ACHN (cell line): ENCODE measurements at places on chromosomes 4 and X.

DNA sequence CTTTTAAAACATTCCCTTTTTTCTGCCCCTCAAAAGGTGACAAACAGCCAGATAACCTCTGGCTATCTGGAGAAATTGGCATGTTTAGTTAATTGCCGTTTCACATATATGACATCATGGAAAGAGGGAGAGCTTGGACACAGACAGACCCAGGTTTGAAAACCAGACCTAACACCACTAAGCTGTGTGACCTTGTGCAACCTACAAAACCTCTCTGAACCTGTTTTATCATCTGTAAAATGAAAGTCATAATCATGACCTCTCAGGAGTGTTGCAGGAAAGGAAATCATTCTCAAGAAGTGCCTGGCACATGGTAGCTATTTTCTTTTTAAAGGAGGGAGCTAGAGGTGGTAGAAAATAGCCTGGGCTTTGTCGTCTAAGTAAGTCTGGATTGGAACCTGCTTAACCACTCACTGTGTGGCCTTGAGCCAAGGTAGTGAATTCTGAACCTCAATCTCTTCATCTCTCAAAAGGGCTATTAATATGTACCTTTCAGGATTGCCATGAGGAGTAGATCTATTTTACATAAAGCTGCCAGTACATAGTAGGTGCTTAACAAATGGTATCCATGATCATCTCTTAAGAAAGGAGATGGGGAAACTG is 363.5 kb downstream of the BCOR start:
- no peak for DNase-seq

DNA sequence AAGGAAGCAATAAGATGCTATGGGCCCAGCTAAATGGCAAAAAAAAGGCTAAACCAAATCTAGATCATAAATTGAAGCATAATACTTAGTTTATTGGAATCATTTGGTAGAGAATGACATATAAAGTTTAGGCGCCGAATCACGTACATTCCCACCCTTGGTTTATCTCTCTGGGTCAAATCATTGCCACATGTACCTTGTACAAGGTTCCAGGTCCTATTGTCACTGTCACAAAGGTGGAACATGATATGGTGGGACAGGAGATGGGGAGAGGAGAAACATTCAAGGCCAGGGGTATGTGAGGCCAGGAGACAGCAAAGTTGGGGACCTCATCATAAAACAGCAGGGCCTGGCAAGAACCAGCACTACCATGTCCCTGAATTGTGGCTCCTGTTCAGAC is 13.4 kb downstream of the MAML3 start:
- no peak for DNase-seq

DNA sequence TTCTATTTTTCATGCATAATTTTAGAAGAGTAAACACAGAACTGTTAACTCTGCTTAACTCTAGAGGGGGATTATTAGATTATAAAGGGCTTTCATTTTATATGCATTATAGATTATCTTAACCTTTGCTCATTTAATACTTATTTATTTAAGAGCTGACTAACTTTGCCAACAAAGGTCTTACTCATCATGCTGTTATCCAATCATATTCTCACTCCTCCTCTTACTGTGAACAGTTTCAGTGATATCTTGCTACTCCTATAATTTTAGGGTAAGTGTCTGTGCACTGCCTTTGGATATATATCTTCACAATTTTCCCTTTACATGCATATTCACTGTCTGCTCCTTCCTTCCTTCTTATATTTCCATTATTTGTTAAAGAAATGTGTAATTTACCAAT is 1814.9 kb downstream of the STIM2 start:
- no peak for DNase-seq

DNA sequence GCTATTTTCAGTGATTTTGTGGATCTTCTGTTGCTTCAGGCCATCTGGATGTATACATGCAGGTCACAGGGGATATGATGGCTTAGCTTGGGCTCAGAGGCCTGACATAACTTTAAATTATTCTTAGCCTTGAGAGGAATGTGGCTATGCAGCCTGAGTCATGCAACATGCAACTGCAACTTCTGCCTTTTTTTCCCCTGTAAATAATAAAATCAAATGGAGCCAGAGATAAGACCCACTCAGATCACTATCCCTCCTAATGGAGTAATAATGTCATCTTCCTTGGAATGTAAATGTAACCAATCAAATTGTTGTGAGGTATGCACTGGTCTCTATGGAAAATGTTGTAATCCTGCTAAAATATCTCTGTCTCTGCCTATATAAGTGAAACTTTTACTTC is 54.9 kb downstream of the MAGEB17 start:
- no peak for DNase-seq

DNA sequence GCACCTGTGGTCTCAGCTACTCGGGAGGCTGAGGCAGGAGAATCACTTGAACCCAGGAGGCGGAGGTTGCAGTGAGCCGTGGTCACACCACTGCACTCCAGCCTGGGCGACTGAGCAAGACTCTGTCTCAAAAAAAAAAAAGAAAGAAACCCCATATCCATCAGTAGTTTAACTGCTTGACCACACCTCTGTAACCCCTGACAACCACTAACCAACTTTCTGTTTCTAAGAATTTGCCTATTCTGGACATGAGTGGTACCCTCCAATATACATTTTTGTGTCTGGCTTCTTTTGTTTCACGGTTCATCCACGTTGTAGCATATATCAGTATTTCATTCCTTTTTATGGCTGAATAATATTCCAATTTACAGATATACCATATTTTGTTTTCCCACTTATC is 9.1 kb downstream of the PPAT start:
- no peak for DNase-seq

DNA sequence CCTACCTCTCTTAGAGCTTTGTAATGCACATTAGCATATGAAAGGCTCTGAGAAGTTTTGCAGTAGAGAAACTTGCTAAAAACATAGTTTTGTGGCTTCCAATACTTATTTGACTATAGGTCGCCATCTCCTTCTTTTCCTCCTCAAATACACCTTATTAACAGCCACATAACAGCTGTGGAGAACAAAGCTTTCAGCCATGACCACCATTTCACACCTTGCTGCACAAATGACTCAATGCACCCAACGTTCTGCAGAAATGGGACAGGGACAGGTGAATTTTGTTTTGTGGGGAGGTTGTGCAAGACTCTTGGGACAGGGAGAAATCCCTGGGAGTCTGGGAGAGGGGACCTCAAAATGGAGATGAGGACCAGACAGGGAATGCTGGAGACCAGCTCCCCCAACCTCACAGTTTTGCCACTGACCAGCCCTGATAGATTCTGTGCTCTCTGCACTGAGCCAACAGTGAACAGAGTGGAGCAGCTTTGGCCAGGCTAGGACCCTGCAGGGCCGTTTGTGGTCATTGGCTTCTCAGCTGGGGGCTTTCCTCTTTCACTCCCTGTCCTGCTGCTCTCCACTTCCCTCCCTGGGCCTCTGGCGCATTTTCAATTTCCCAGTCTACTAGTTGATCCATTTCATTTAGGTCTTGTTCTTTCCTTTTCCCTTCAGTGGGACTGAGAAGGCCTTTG is 16.6 kb downstream of the FRMPD3 start:
- no peak for DNase-seq

GRCh38 chr4:105236202-105236915 is 89.7 kb downstream of the TET2 start:
- no peak for DNase-seq

DNA sequence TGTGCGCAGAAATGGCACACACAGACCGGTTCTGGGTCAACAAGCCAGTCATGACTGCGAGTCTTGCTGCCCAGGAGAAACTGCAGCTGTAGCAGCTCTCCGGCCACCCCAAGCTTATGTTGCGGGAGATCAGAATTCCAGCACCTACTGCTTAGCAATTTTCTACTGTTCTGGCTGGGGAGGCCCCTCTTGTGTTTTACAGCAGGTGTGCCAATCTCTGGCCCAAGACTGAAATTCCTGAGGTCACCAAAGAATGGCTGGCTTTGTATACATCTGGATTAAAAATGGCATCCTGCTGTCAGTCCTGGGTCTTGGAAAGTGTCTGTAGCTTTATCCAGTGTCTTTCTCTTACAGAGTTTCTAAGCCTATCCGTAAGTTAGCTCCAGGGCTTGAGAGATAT is 68.9 kb upstream of the TRAM1L1 start:
- DNase-seq, result no peak

DNA sequence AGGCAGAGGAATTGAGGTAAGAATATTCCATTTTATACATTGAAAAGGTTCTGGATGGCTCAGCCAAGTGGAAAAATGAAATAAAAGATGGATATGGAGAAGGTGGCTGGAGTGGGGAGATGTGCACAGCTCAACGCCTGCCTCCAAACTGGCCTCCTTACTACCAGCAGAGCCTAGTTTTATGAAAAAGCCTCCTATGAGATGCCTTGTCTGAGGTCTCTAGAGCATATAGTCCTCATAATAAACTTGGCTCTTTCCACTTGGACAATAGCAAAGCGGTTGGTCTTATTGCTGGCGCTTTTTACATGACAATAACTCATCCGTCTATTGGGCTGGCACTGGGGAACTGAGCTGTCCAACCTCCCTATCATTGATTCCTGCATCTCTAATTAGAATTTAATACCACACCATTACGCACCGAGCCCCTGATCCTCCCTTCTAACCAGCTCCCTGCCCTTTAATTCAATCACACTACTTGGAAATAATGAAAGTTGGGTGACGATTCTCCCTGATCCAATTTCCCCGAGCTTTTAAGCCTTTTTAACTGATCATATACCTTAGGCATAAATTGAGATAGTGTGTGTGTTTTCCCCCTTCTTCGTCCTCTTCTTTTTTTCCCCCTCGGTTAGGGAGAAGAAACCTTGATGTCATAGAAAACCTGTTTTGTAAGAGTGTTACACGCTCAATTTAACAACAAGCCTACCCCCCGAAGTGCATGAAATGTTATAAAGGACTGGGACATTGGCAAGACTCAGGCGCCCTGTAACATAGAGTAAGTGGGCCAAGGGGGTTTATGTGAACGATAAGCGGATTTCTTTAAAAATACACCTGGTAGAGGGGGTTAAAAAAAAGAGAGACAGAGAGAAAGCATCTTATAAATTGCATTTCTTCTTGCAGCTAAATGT is at the start of gene PHOX2B:
TSS of gene PHOX2B (minus strand) at position 155 of the 905 bp plus-strand sequence. CDS start at position 40, 115 bp downstream.
- DNase-seq, result no peak

DNA sequence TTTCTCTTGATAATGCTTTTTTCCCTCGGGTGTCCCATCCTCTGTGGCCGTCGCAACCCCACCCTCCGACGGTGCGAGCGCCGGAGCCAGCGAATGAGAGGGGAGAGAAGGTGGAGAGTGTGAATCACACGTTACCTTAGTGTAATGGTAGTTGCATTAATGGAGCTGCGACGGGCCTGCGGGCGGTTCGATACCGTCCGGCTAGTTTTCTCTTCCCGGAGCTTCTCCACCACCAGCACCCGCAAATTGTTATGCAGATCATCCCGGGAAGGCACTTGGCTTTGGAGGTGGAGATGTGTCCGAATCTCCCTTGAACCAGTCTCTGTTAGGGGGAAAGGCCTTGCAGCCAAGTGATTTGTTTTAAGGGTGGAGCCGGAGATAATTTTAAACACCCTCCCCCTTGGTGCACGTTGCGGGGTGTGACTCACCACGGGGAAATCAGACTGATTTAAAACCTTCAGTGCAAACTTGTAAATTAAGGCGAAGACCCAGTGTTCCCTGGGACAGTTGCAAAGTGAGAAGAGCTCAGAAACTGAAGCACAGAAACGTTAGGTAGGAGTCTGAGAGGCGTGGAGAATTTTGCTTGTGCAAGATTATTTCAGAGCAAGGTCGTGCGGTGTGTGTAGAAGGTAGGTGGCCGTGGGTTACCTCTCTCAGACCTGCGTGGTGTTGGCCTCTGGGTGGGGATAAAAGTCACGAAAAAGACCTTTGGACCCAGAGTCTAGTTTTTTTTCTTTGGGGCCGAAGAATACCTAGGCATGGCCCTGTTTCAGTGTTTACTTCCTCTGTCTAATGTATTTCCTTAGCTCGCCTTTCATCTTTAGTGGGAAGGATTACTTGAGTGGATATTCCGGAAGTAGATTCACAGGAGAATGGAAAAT is 1.3 kb downstream of the AFF1 start:
- peak; percentile 85 for DNase-seq

GRCh38 chrX:120575379-120576114 is 14.8 kb upstream of the CUL4B start:
- no peak for DNase-seq

GRCh38 chr4:114688059-114688458 is 89.5 kb downstream of the UGT8 start:
- no peak for DNase-seq

GRCh38 chrX:63679432-63679831 is 105.6 kb downstream of the ARHGEF9 start:
- no peak for DNase-seq

DNA sequence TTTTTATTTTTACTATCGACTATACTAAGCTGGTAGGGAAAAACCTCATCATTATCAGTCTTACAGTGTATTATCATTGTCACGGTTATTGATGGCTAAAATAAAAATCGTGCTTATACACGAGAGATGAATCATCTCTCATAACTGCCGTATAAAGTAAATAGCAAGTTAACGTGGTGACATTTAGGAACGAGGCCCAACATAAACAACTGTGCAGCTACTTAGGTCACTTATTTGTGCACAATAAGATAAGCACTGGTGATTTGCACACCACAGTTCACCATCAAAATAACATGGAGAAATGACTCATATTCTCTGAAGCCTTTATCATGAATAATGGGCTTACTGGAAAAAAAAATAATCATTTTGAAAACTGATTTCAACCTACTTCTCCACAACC is 482.0 kb upstream of the TENM3 start:
- DNase-seq, result no peak
